ENCODE measurements at places on chromosomes 13 and 19.

DNA sequence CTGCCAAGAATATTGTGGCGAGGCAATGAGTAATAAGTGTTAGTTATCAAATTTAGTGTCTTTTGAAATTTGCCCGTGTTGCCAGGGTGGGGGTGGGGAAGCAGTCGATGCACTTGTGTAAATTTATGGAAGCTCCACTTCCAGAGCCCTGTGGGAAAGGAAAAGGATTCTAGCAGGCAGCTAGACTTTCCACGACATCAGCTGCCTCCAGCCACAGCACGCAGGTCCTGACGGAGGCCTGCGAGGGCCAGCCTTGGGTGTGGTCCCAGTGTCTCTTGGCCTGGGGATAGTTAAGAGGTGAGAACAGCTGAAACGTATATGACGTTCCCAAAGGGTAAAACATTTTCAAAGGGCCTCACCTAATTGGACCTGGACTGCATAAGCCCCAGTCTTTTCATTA, 433.0 kb downstream of the TSHZ3 start:
- no peak for DNase-seq

DNA sequence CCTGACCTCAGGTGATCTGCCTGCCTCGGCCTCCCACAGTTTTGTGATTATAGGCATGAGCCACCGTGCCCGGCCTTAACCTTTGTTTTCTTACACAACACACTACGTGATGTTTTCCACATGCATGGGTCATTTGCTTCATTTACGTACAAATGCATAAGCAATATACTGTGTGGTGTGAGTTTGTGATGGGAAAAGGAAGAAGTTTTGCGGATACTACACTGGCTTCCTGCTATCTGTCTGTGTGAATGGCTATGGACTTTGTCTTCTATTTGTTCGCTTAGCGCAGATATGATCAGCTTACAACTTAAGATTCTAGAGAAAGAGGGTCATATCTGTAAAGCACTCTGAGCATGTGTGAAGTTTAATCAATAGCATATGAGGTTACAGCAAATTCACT, 5.5 kb upstream of the ALOX5AP start:
- DNase-seq, result no peak

DNA sequence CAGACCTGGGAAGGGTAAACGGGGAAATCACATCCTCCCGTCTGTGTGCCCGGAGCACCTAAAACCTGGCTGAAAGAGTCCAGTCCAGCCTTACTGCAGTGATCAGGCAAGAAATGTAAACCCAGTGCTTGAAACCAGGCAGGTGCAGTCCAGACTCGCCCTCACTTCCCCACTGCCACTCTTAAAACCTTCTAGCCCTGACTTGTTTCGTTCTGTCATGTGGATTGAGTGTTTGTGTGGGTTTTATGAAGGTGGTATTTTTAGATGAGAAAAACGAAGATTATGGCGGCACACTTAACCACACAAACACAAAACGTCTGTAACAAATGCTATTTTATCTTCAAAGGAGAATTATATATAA, 839 bp upstream of the CKAP2 start:
- no peak for DNase-seq

- DNase-seq, result no peak
Observed at GRCh38 chr13:45433381-45433790, 15.2 kb upstream of the SLC25A30 start.

DNA sequence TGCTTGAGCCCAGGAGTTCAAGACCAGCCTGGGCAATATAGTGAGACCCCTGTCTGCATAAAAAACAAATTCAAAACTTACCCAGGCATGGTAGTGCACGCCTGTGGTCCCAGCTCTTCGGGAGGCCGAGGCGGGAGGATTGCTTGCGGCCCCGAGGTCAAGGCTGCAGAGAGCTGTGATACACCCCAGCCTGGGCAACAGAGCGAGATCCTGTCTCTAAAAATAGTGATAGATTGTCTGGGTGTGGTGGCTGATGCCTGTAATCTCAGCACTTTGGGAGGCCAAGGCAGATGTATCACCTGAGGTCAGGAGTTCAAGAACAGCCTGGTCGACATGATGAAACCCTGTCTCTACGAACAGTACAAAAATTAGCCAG, 4.0 kb upstream of the KLF16 start:
- no peak for DNase-seq

DNA sequence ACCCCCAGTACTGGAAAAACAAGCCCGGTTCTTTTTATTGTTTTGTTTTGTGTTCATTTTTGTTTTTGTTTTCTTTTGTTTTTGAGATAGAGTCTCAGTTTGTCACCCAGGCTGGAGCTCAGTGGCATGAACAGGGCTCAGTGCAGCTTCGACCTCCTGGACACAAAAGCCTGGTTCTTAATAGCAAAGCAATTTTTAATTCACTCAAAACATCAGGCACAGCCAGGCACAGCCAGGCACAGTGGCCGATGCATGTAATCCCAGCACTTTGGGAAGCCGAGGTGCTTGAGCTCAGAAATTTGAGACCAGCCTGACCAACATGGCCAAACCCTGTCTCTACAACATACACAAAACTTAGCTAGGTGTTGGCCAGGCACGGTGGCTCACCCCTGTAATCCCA, 30.7 kb downstream of the INSR start:
- no peak for DNase-seq

GRCh38 chr19:40424637-40425449, 949 bp downstream of the SERTAD1 start:
- DNase-seq, result no peak

DNA sequence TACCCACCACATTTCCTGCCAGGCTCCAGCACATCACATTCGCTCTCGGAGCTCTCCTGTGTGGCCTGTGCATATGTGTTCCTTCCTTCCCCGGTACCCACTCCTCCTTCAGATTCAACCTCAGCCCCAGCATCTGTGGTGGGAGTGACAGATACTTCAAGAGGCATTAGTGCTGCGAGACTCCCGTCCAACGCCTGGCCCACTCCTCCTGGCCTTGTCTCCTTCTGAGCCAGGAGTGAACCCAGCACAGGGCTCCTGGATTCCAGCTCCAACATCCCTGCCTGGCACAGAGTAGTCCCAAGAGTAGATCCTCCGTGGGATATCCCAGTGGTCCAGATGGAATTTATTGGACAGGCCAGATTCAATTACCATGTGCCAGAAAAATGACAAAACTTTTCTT, 55.9 kb downstream of the SACS start:
- no peak for DNase-seq

DNA sequence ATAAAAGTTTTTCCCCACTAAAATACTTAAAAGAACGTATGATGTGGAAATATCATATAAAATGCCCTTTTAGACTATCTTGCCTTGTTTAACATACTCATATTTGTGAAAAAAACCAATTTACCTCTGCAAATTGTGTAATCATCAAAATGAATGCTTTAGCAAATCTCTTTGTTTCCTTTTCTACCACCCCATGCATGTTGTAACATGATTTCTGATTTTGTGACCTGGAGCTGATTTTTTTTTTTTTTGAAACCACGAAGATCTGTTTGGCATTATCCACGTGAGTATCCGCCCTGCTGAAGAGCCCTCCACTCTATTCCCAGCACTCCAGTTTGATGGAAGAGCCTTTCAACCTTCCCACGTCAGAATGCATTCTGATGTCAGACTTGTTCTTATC, 245.8 kb upstream of the NBEA start:
- DNase-seq, result no peak

- no peak for DNase-seq
Observed at GRCh38 chr19:4684312-4685095, 14.4 kb upstream of the MYDGF start.

DNA sequence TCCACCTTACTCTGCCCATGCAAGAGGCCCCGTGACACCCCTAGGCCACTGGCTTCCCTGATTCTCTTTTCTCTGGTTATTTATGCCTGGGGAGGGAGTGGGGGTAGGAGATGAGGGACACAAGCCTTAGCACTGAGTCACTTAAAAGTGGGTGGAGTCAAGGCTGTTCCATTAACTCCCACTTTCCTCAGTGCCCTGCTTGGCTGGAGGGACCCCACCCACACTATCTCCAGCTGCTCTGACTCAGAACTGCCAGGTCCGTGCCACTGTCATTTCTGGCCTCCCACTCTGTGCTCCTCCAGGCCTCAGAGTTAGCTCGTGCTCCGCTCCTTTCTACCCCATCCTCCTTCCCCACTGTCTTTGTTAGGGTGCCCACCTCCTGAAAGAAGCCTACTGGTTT, 113.4 kb upstream of the UQCRFS1 start:
- no peak for DNase-seq

DNA sequence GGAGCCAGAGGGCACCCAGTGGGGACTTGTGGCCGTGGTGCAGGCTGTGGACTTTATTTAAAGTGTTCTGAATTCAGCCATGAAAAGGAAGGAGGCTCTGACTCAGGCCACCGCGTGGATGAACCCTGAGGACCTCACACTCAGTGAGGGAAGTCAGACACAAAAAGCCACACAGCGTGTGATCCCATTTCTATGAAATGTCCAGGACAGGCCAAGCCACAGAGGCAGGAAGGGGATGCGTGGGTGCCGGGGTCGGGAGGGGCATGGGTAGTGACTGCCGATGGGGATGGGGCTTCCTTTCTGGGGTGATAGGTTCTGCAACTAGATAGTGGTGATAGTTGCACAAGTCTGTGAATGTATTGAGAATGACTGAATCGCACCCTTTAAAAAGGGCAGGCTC, 8.7 kb upstream of the ZBTB7A start:
- DNase-seq, result no peak

DNA sequence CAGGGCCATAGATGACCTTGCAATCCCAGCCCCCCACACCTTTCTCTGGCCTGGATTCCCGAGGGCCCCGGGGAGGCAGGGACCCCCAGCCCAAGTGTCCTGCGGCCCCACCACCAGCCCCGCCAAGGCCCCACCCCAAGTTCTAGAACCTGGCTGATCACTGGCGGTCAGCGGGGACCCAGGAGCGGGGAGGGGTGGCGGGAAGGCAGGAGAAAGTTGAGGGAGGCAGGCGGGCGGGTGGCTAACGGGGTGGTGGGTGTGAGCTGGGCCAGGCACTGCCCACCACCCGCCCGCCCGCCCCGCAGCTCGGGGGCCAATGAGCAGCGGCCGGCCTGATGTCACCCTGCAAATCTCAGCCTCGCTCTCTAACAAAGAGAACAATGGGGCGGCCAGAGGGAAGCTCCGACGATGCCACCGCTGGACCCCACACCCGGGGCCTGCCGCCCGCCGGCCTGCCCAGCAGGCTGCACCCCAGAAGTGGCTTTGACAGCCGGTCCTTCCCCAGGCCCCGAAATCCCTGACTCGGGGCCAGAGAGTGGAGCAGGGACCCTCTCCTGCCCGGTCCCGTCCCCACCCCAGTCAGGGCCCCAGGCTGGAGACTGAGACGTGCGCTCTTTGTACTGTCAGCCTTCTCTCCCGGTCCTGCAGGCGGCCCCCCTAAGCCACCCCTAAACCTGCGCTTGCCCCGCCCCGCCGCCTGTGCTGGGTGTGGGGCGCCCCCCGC, 1.6 kb downstream of the MEX3D start:
- DNase-seq, result peak; percentile 59

DNA sequence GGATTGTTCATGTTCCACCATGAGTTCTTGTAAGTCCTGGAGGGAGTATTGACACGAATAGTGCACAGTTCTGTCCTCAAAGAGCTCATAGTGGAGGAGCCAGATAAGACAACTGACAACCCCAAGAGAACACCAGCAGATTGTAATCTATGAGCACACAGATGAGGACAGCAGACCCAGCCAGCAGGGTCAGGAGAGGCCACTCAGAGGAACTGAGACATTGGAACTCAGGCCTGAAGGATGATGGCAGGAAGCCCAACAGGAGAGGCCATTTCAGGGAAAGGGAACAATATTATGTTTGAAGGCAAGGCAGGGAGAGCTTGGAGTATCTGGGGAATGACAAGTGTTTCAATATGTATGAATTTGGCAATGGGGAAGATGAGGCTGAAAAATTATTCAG, 63.7 kb upstream of the IPO5 start:
- DNase-seq, result no peak

DNA sequence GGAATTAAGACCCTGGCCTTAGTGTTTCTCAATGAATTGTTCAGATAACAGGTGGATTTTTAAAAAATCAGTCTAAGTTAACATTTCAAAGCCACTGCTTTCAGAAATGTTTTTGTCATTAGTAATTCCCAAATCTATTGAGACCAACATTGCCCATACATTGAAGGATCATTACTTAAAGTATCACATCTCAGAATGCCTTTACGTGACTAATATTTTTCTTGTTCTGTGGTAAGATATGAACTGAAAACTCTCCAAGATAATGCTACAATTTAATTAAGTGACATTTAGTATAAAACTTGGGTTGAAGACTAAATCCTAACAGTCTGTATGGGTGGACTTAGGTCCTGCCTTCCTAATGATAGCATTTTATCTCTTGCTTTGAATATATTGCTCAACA, 59.4 kb upstream of the POSTN start:
- DNase-seq, result no peak

GRCh38 chr19:5677136-5677535, 3.2 kb downstream of the MICOS13 start:
- DNase-seq, result no peak

DNA sequence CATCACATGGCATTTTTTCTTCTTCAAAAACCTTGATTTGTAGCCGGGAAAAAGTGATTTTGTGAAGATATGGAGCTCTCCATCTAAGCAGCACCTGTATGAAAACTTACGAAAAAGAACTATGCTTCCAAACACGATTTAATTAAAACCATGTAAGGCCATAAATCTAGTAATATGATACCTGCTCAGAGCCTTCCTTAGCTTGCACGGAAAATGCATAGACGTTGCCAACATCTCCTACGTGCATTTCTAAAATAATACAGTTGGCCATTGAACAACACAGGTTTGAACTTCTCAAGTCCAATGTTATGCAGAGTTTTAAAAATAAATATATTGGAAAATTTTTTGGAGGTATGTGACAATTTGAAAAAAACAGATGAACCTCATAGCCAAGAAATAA, 59.1 kb upstream of the RNF113B start:
- no peak for DNase-seq

DNA sequence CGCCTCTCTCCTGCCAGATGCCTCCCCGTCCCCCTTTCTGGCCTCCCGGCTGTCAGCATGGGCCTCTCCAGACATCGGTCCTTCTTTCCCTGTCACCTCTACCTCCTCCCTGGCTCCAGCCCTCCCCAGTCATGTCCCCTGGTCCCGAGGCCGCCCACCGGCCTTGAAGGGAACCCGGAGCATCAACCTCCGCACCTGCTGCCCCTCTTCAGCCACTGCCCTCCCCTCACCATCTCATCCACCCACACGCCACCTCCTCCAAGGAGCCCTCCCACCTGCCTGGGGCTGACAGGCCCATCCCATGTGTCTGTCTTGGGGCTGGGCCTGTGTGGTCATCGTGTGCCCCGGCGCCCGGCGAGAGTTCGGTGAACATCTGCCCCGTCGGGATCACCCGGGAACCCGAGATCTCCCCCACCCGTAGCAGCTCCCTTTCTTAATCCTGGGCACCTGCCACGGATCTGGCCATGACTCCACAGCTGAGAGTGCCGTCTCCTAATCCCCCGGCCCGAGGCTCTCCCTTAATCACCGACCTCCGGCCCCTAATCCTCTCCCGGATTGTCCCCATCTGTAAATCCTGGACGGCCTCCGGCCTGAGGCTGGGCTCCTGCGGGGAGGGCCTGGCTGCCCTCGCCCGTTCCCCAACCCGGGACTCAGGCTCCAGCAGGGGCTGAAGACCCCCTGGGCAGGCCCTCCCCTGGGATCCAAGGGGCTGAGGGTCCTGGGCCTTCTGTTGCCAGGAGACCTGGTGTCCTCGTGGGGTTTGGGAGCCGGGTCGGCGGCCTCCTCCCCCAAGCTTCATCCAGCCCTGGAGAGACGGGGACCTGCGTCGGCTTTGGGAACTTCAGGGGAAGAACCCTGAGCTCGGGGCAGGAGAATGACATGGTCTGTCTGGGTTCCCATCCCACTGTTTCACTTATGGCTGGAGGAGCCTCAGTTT, 5.9 kb downstream of the HCN2 start:
- no peak for DNase-seq

Data from skeletal muscle cell (primary cell).